ENCODE measurements at places on chromosomes 7 and 10.

- no peak for DNase-seq
These were observed 337 bp downstream of the TRIL start for GRCh38 chr7:28957751-28958234.

GRCh38 chr7:30474485-30474884 lies 4.1 kb downstream of the NOD1 start:
- no peak for DNase-seq

- no peak for DNase-seq
These were observed 500 bp downstream of the CUL1 start for GRCh38 chr7:148699024-148699781.

DNA sequence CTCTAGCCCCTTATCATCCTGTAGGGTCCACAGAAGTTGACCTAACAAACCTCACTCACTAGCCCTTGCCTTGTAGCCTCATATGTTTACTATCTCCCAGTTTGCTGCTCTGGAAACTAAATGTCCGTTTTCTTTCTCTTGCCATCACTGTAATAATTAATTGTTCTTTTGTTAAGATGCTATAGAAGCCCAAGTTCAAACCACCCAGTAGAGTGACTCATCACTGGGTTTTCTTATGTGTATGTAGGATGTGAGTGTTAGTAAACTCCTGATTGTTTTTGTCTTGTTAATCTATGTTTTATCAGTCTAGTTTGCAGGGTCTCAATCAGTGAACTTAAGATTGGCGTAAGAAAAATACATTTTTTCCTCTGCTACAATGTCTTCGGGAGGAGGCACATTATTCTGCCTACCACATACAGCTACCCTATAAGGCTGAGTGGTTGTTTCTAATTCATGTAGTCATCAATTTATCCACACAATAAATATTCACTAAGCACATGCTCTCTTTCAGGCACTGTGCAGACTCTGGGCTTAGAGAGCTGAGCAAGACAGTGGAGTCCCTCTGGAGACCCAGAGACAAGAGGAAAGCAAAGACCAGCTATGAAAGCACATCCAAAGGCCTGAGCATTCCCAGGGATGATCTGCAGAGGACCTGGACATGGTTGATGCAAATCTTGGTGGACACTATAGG lies 474.1 kb upstream of the AKR1E2 start:
- DNase-seq: peak; percentile 50

GRCh38 chr7:120793213-120793936 lies 64.6 kb downstream of the TSPAN12 start:
- no peak for DNase-seq

DNA sequence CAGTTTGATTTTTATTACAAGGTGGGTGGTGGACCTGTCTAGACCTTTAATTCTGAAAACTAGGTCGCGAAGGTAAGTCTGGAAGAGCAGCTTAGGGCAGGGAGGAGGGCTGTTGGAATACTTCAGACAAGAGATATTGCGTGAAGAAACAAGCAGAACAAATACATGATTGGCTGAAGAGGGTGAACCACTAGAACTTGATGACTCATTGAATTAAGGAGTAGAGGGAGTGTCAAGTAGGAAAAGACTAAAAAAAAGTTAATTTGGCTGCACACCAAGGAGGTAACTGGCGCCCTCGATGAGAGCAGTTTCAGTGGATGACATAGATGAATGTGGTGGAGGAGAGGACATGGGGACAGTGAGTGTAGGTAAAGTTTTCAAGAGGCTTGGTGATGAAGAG lies 41.3 kb downstream of the WNT2 start:
- DNase-seq: no peak

GRCh38 chr10:76555067-76555670 lies 1082.4 kb downstream of the KCNMA1 start:
- DNase-seq: no peak

DNA sequence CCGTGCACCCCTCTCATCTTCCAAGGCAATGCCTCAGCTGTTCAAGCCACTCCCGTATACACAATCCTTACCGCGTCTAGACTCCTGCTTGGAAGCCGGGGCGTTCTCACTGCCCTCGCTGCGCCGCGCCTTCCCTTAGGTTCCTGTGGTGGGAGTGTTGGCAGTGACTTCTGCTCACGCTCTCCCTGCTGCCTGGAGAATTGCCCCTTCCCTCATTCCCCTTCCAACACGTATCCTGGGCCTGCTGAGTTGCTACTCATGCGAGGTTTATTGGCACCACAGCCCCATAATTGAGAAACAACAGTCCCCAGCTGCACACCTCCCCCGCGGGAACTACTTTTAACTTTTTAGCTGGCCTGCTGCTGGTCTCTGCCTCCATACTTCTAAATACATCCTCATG lies 31.9 kb downstream of the RBM17 start:
- DNase-seq: no peak

DNA sequence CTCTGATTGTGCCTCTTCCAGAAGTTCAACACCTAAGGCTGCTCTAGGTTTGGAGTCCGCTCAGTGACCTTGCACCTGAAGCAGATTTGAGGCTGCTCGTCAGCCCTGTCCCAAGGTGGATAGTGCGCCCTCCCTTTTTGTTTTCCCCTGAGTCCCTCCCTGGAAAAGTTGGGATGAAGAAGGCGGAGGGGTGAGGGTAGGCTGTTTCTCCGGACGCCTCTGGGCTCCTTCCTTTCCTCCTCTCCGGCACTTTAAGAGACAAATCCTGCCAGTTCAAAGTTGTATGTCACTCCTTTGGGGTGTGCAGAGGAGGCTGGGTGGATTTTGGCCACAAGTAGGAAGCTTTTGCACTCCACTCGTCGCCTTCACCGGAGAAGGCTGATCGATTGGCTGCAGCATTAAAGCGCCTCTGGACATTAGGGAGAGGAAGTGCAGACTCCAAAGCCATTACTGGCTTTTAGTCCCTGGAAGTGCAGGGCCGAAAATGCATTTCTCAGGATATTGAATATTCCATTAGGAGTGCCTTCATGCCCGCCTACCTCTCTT lies 81.9 kb upstream of the PRKG1 start:
- no peak for DNase-seq

DNA sequence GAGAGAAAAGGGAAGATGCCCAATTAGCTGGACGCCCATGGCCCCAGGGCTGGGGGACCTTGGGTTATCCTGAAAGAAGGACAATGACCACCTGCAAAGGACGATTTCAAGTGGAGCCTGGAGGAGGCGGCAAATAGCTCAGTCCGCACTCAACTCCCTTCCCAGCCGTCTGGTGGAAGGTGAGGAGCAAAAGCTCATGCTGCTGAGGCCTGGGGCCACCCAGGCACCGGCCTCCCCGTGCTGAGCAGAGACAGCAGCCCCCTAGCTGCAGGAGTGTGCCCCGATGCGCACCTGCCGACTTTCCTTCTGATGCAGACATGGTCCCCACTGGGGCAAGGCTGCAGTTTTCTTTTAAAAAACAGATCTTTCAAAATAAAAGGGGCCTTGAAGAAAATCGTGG lies 7.9 kb downstream of the FAM20C start:
- DNase-seq: no peak

DNA sequence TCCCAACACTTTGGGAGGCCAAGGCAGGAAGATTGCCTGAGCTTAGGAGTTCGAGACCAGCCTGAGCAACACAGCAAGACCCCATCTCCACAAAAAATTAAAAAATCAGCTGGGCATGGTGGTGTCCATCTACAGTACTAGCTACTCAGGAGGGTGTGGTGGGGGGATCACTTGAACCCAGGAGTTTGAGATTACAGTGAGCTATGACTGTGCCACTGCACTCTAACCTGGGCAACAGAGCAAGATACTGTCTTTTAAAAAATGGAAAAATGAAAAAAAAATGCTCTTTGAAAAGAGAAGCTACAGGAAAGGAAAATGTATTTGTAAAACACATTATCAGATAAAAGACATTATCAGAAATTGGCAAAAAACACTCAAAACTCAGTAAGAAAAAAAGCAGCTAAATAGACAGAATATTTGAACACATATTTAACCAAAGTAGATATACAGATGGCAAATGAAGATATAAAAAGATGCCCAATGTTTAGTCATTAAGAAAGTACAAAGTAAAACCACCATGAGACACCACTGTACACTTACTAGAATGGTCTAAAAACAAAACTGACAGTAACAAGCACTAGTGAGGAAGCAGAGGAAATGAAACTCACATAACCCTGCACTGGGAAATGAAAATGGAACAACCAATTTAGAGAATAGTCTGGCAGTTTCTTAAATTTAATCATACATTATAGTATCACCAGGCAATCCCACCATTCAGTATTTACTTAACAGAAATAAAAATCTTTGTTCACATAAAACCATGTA lies 40.5 kb downstream of the NRBF2 start:
- DNase-seq: no peak

DNA sequence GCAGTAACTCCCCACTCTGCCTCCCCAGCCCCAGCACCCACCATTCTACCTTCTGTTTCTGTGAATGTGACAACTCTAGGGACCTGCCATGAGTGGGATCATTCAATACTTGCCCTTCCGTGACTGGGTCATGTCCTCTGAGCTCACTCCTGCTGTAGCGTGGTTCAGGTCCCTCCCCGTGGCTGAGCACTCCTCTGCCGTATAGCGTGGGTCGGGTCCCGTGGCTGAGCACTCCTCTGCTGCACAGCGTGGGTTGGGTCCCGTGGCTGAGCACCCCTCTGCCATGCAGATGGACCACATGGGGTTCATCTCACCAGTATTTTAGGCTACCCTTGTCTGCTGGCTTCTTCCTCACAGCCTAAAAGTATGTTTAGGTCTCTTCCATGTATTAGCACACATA lies 43.0 kb downstream of the INSIG1 start:
- no peak for DNase-seq

DNA sequence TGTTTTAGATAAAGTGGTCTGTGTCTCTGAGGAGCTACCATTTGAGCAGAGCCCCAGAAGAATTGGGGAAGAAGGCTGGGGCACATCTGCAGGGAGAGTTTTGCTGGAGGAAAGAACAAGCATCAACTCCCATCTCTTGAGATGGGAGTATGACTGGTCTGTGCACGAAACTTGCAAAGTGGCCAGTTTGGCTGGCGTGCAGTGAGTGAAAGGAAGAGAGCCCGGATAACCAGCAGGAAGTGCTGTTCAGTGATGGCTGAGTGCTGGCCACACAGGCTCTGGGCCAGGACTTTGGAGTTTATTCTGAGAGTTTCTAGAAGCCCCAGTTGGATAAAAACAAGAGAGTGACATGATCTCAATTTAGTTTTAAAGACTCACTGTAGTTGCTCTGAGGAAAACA lies 34.4 kb upstream of the SVIL start:
- no peak for DNase-seq

- DNase-seq: no peak
These were observed 88.1 kb downstream of the HIP1 start for GRCh38 chr7:75650681-75651080.

- DNase-seq: no peak
These were observed 44.3 kb downstream of the CACUL1 start for GRCh38 chr10:118710487-118710886.

- DNase-seq: no peak
These were observed 55.1 kb downstream of the ABI1 start for GRCh38 chr10:26805567-26806245.

DNA sequence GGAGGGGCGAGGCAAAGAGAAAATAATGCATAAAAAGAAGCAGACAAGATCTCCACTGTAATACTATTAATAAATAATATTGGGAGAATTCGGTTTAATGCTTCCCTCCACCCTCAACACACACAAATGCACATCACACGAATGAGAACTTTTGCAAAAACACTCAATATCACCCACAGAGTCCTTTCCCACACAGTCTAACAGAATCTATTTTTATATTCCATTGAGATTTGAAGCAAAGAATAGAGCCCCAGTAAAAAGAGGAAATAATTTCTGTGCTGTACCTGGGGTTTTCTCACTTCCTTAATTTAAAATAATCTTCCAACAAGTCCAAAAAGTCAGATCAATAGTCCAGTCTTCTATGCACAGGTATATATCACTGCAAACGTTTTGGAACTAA lies 17.0 kb downstream of the PIK3AP1 start:
- DNase-seq: no peak

DNA sequence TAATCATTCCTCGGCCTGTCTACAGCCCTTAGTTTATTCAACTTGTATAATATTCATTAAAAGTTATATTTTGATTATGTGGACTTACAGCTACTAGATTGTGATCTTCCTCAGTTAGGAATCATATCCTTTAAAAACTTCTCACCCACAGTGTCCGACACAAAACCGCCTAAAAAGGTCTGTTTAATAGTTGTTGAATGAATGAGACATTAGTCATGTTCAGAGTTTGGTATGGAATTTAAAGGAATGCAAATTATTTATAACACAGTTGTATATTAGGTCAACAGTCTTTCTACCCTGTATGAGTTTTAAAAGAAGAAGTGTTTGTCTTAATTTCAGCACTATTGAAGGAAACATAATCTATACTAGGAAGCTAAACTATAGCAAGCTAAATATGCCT lies 390.0 kb downstream of the ARL4A start:
- no peak for DNase-seq

DNA sequence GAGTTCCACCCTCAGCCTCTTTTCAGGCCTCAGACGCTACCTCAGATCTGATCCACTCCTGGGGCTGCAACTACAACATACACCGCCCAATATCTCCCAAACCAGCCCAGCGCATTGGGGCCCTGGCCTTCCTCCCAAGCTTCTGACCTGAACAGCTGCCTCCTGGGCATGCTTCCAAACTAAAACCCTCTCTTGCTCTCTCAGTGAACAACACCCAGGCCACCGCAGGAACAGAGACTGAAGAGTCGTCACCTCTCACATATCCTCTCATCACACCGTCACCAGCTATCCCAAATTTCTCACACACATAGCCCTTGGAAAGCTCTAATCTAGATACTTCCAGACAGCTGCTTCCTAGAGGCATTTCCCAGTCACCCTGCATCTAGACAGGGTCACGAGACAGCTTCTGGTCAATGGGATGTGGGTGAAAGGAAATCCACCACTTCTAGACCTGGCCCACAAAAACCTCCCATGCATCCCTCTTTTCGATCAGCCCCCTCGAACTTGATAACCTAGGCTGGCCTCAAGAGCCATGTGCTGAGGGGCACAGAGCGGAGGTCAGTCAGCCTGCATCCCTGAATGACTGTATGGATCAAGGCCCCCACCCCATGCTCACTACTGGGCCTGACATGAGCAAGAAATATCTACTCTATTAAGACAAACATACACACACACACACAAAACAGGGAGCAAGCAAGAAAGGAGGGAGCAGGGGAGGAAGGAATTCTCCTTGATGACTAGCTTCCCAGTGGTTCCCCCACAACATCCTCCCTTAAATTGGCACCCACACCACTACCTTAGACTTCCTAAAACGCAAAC lies 1.8 kb downstream of the PARP12 start:
- DNase-seq: no peak

DNA sequence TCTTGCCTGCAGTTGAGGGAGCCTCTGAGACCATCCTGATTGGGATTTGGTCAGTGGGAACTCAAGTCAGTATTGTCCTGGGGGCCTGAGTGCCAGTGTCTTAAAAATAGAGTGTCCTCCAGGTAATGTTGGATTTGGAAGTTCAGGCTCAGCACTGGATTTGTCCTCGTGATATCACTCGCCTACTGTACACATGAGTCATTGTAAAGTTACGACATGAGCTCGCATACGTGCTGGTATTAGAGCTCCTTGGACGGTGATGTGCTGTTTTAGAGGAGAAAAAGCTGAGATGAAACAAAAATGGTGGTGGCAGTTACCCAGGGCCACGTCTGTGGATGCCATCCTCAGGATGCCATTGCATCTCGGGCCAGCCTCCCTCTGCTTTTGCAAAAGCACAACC lies 78.2 kb downstream of the MGMT start:
- DNase-seq: no peak

GRCh38 chr10:29160150-29160617 lies 128.7 kb upstream of the LYZL1 start:
- peak; percentile 70 for DNase-seq

Data from GM04504 (cell line).